ENCODE measurements at places on chromosomes 7 and 10. TPM values are rescaled to one million over a fixed set of nuclear protein-coding genes. Genes with fewer than 3 reads are reported as not detected.

Gene GET4
- 20.6 TPM for total RNA-seq

Gene KLLN
- 0.30 TPM for total RNA-seq

Gene HOXA13
- not detected for total RNA-seq

Gene RSPH10B
- not detected for total RNA-seq

Gene ANLN
- total RNA-seq = 3.4 TPM

Gene TUBAL3
- total RNA-seq = 0.11 TPM

Gene SUN3
- total RNA-seq = not detected

Gene SLC29A4
- total RNA-seq = 3.9 TPM

Gene LEP
- 0.86 TPM for total RNA-seq

Measured in Right ventricle myocardium superior (tissue), 1 donor.